ENCODE measurements at places on chromosomes 7 and 10.

- DNase-seq, result no peak
Observed at GRCh38 chr10:27663621-27664020, 82.0 kb downstream of the MKX start.

- DNase-seq, result no peak
Observed at GRCh38 chr7:108576116-108576515, 6.4 kb downstream of the DNAJB9 start.

- no peak for DNase-seq
Observed at GRCh38 chr10:12880423-12880822, 121.1 kb downstream of the CCDC3 start.

DNA sequence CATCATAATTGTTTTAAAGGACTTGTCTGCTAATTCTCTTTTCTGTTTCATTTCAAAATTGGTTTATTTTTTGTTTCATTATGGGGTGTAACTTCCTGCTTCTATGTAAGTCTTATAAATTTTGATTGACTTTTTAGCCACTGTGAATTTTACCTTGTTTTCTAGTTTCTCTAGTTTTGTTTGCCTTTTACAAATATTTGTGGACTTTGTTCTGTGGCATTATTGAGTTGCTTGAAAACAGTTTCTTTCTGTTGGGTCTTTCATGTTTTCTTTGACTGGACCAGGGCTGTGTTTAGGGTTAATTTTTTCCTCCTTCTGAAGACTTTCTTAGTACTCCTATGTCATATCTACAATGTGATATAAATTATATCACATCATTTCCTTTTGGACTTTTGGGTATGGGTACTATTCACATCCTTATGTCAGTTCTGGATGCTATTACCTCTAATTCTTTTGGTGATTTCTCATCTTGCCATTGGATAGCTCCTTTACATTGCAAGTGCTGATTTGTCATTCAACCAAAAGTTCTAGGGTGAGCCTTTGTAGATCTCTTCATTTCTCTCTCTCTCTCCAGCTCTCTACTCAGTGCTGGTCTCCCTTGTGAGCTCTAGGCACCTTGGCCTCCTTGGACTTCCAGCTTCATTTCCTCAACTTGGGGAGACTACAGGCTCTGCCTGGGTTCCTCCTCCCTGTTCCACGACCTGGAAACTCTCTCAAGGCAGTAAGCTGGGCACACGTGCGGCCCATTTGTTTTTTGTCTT lies 36.9 kb downstream of the MLLT10 start:
- no peak for DNase-seq

DNA sequence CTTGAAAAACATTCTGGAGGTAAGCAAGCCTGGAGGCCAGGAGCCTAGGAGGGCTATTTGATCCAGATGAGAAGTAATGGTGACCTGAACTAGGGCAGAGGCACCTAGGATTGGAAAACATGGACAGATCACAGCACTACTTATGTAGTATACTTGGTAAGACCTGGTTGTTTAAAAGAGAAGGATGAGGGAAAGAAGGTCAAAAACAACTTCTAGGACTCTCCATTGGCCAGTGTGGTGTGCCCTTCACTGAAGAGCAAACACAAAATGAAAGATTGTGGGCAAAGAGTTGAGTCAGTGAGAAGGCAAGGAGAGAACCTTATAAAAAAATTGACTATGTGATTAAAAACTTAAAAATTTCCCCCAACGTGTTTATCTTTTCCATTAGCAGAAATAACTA lies 14.3 kb downstream of the ANKRD1 start:
- no peak for DNase-seq

DNA sequence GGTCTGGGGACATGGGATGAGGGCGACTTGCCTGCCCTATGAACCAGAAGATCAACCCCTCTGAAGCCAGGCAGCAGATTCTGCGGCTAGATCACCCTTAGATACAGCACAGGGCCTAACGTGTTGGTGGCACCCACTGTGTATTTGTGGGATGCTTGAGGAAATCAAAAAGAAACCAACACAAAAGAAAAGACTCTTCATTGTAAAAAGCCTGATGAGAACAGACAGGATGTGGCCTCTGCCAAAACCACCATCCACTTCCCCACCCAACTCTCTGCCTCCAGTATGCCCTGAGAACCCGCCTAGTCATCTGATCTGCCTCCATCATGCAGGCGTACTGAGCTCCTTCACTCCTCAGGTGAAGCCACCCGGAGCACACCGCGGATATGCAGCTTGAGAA lies 97.2 kb upstream of the INSYN2A start:
- DNase-seq, result peak; percentile 4

DNA sequence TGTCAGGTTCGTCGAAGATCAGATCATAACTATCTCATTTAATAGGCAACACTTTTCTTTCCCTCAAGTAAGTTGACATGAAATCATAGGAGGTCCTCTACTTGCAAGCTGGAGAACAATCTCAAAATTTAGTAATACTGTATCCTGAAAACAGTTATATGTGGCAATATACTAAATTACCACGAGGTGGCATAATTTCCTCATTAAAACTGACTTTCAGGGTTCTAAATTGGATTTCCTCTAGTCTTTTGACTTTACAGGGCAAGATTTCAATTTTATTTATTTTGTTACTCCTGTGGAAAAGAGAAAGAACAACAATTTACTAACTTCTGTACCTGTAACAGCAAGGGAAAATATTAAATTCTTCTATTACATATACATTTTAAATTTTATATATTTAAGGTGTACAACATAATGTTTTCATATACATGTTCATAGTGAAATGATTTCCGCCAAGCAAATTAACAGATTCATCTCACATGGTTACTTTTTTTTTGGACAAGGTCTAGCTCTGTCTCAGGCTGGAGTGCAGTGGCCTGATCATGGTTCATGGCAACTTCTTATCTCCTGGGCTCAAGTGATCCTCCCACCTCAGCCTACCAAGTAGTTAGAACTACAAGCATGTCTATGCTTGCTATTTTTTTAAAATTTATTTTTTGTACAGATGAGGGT lies 53.4 kb upstream of the CYP2C18 start:
- DNase-seq, result no peak

DNA sequence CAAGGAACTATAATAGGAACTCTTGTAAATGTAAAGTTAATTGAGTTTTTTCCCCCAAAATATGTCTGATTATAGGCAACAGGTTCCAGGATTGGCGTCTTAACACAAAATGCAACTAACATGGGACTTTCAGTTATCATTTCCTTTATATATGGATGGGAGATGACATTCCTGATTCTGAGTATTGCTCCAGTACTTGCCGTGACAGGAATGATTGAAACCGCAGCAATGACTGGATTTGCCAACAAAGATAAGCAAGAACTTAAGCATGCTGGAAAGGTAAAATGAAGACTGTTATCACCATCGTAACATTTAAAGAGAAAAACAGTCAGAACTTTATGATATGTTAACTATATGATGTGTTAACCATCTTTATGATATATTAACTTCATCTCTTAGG lies 63.7 kb downstream of the SP8 start:
- DNase-seq, result no peak

DNA sequence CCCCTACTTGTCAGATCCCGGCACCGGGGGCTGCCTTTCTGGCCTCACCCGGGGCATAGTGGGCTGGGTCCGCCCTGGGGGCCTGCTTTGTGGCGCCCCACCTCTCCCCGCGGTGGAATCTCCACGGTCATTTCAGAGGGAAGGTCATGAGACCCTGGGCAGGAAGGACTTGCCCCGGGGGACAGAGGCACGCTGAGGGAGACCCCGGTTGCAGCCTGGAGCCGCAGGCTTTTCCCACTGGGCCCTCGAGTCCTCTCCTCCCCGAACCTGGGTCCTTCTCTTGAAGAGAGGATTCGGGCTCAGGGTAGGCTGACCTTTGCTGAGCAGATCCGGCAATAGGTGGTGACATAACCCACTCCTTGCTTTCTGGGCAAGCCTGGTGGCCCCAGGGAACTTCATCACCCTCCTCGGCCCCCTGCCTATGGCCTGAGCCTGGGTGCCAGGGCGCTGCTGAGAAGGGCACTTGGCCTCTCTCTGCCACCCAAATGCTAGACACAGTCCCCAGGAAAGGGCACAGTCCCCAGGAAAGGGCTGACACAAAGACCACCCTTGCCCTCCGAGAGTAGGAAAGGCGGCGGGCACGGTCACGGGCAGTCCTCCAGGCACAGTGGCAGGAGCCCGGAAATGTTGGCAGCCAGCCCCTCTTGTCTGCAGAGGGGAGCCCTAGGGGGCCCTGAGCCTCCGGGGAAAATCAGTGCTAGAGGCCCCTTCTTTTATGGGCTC lies 36.2 kb downstream of the FKBP6 start:
- DNase-seq, result no peak

- no peak for DNase-seq
Observed at GRCh38 chr7:118609207-118609606, 384.7 kb downstream of the ANKRD7 start.

DNA sequence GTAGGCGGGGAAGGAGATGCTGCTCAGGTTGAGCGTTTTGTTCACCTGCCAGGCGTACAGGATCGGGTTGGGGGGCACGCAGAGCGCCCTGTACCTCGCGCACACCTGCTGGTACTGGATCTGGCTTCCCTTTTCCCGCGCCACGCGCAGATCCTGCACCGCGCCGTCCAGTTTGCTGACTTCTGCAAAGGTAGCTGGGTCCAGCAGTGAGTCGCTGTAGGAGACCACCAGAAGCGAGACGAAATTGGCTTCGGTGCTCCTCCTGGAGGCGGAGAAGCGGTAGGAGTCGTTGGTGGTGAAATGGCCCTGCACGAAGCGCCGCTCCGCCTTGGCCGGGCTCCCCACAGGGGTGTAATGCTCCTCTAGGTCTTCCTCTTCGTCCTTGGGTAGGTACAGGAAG lies 90.7 kb upstream of the RAB18 start:
- no peak for DNase-seq

- no peak for DNase-seq
Observed at GRCh38 chr7:150368884-150369747, 494 bp downstream of the REPIN1 start.

DNA sequence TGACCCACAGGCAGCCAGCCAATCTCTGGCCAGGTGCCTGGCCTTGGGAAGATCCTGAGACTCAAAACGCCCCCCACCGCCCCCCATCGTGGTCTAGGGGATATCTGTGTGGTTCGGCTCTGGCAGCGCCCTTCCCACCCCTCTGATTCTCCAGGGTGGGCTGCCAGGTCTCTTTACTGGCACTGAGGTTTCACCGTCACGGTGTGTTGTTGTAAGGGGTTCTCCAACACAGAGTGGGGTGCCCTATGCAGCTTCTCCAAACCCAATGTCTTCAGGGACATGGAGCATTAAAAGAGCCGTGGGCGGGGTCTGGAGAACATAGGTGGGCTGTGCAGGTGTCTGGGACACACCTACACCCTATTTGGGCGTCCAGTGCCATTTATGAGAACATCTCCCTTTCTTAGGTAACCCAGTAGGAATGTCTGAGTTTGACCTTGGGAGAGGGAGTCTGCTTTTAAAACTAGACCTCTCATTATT lies 1.5 kb downstream of the MAFK start:
- DNase-seq, result no peak

GRCh38 chr10:79487296-79488194 lies 24.8 kb upstream of the EIF5AL1 start:
- no peak for DNase-seq

Data from bone marrow (tissue), 2 donors.